ENCODE measurements at places on chromosomes 3 and 15.

GRCh38 chr15:71880276-71880675 lies 69.9 kb downstream of the NR2E3 start:
- DNase-seq, result no peak

DNA sequence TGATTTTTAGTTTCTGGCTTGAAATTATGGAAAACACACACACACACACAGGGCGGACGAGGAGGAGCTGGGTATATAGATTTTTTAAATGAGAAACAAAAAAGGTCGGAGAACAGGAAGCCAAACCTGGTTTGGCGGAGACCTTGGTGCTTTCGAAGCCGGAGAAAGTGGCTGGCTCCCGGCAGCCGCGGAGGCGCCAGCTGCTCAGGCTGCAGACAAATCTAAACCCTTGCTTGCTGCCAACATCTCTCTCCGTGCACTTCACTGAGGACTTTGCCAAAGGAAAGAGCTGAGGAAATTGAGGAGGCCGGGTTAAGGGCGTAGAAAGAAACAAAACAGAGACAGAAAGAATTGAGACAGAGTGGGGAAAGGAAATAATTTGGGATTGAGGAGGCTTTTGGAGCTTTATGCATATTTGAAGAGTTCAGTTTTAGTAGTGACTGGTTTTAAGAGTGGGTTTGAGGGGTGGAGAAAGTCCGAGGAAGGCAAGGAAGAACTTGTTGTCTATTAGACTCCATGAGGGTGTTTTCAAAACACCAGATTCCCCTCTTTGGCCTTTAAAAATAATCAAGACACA lies 2.2 kb downstream of the ZIC1 start:
- DNase-seq, result no peak

- no peak for DNase-seq
Measured at GRCh38 chr3:13186435-13186815, 113.2 kb upstream of the IQSEC1 start.

DNA sequence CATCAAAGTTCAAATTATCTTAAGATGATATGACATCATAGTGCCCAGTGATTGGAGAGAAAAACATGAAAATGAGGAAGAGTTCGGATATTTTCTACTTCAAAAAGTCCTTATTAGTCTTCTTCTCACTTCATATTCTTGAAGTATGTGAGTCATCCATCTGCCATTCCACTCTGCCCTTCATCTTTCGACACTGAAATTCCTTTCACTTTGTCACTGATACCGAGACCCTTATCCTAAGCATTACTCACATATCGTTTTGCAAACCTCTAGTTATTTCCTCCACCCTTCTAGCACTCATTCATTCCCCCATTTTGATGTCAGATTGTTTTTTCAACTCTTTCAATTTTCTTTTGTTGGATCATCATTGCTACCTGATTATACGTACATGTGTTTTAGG lies 4.0 kb downstream of the OR5H14 start:
- DNase-seq, result no peak

GRCh38 chr3:52220380-52221026 lies 4.9 kb downstream of the TLR9 start:
- DNase-seq, result peak; percentile 91

GRCh38 chr3:149352556-149352955 lies 19.1 kb upstream of the TM4SF18 start:
- DNase-seq, result no peak

- DNase-seq, result peak; percentile 72
Measured at GRCh38 chr3:66348704-66349103, 127.9 kb downstream of the SLC25A26 start.

- no peak for DNase-seq
Measured at GRCh38 chr3:63034101-63034500, 158.9 kb upstream of the CADPS start.

GRCh38 chr15:63436341-63436740 lies 54.7 kb upstream of the CA12 start:
- DNase-seq, result no peak

- DNase-seq, result no peak
Measured at GRCh38 chr15:48936666-48937065, 27.1 kb downstream of the SHC4 start.

- no peak for DNase-seq
Measured at GRCh38 chr3:30577788-30578187, 28.6 kb upstream of the TGFBR2 start.

GRCh38 chr15:92979011-92979701 lies 79.0 kb downstream of the CHD2 start:
- no peak for DNase-seq

GRCh38 chr3:167507954-167508353 lies 34.1 kb upstream of the SERPINI2 start:
- no peak for DNase-seq

- DNase-seq, result peak; percentile 67
Measured at GRCh38 chr3:71304684-71305083, 278.8 kb downstream of the FOXP1 start.

DNA sequence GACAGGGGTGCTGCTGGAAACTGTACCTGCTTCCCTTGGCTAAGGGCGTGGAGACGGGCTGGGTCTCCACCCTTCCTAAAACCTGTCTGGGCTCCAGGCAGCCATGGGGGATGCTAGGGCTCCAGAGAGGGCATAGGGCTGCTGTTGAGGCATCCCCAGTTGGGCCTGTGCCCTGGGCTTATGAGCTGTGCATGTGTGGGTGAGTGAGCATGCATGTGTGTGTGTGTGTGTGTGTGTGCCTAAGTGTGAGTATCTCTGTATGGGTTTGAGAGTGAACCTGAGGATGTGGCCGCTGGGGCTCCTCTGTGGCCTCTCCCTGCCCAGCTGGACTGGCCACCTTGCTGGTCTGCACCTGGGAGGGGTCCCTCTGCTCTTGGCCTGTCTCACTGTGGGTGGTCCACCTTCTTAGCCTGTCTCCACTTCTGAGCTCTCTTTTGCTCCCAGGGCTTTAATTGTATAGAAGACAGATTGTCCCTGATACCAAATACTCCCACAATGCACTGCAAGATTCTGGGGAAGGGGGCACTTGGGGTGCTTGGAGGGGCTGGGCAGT lies 11.9 kb upstream of the TMEM115 start:
- no peak for DNase-seq

GRCh38 chr15:88954431-88955277 lies 41.5 kb upstream of the MFGE8 start:
- DNase-seq, result peak; percentile 56

- DNase-seq, result no peak
Measured at GRCh38 chr3:113832477-113833164, 6.0 kb upstream of the GRAMD1C start.

DNA sequence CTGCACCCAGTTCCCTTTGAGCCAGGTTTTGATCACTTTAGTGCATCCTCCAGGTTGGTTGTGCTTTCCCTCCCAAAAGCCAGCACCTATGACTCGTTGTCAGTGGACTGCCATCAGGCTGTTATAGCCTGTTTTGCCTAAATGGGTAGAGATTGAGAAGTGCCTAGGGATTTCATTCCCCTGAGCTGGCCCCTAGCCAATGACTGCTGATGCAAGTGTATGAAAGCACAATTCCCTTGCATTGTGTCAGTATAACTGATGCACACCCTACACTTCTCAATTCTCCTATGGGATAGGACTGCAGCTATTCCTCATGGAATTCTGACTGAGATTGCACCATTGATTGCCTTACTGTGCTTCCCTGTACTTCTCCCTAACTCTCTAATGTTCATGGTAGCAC lies 102.1 kb upstream of the ARPP21 start:
- DNase-seq, result no peak

GRCh38 chr3:195699860-195700259 lies 20.9 kb upstream of the MUC20 start:
- no peak for DNase-seq

DNA sequence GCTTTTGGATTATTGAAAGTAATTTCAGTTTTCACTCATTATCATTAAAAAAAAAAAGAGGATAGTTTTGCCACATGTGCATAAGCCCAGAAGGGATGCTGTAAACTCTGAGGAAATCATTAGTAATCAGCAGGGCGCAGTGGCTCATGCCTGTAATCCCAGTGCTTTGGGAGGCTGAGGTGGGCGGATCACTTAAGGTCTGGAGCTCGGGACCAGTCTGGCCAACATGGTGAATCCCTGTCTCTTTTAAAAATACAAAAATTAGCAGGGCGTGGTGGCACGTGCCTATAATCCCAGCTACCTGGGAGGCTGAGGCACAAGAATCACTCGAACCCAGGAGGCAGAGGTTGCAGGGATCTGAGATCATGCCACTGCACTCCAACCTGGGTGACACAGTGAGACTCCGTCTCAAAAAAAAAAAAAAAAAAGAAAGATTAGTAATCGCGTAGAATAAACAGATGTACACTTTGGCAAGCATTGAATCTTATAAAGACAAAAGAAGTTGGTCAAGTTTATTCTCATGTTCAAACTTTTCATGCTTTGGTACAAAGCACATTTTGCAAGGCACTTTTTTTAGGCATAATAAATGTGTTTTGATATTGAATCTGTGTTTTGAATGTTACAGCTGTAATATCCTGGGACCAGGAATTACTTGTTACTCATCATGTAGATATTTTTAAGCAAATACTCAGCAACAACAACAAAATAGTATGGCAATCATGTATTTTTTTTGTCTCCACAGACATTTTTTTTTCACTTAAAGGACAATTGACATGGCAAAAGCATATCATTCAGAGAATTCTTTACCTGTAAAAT lies 93.2 kb upstream of the AGTR1 start:
- no peak for DNase-seq

DNA sequence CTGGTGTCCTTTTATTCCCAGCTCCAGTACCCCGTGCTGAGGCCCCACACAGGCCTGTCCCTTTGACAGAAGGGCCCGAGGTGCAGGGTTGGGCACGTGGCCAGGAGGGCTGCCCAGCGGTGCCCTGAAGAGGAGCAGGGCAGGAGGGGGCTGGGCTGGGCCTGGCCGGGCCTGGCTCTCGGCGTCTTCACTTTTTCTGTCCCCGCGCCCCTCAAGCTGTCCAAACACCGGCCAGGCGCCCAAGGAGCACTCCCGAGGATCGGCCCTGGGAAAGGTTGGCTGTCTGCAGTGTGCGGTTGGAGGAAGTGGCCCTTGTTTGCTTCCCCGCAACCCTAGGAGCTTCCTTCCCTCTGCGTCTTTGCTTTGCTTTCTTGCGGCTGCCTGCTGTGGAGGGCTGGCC lies 84.1 kb downstream of the WNT7A start:
- DNase-seq, result no peak

DNA sequence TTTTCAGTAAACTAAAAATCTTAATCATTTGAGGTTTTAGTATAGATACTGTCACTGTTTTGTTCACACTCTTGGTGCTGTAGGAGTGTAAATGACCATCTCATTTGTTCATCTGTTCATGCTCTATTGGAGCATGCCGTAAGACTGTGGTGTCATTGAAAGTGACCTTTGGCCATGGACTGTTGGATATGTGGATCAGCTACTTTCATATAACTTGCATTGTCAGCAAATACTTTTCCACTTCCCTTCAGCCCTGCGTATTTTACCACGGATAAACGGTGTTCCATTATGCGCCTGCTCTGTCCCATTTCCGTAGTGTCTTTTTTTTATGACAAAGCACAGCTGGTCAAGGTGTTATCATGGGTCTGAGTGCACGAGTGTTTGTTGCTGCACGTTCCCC lies 32.6 kb upstream of the SENP5 start:
- DNase-seq, result peak; percentile 9

DNA sequence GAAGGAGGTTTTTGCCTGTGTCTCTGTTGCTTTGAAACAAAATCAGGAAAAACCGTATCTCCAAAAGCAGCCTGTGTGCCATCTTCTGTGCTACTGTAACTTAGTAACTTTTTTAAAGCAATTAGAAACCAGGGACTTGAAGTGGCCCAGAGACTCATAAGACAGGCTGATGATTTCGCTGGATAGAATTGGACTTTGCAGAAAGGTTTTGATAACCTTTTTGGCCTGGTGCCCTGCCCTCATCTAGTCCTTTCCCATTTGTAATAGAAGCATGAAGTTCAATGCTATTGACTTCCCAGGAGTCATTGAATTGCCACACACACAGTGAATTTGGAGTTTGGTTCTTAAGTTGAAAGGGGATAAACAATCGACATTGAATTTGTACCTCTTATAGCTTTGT lies 157.2 kb downstream of the PTPRG start:
- DNase-seq, result no peak

DNA sequence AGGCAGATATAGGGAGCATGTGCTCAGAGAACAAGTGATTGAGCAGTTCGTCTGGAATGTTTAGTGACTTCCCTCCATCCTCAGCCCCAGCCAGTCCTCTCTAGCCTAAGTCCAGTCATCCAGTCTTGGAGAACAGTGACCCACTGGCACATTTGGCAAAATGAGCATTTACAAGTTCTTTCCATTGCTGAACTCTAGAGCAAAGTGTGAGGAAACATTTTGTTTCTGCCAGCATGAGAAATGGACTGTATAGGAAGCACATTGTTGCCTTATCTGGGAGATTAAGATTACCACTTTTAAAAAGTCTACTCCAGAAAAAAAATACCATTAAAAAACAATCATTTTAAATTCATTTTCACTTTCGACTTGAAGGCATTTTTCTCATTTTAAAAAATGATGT lies 353.6 kb downstream of the SHQ1 start:
- DNase-seq, result no peak

DNA sequence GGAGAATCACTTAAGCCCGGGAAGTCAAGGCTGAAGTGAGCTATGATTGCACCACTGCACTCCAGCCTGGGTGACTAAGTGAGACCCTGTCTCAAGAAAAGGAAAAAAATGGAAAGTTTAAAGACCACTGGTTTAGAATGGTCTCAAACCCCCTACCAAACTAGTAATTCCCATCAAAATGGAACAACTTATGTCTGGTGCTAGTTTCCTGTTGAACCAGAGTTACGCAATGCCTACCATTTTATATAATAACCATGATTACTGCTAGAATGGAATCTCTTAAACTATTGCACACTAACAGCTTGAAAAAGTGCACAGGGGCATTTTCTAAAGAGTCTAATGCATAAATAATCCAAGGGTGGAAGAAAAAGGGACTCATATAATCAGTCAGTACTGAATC lies 43.6 kb downstream of the DMXL2 start:
- DNase-seq, result no peak

DNA sequence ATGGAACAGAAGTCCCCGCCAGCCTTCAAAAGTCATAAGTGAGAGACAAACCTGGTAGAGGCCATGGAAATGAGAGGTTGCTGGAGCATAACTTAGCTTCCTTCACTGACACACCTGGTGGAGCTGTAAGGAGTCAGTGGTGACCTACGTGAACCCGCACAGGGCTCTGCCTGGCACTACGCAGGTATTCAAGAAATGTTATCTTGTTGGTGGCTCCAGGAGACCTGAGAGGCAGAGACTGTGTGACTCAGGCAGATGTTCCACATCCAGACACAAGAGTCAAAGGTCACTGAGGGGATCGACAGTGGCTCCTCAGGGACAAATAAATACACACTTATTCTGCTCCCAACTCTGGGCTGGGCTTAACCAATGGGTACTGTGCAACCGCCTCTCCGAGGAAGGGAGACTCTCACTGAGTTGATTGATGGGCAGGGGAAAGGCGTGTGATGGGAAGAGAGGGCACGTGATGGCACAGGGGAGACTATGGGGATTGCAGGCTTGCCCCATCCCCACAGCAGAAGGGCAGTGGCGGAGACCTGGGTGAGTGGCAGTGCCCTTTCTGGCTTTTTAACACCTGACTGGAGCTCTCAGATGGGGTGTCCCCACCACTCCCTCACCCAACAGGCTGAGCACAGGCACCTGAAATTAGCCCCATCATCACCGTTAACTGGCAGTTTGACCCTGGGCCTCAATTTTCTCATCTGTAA lies 111.7 kb upstream of the SMAD3 start:
- no peak for DNase-seq

Data from spinal cord (tissue), 10 donors.